ENCODE measurements at places on chromosomes 2 and 18. TPM values are rescaled to one million over a fixed set of nuclear protein-coding genes. Genes with fewer than 3 reads are reported as not detected.

GRCh38 chr2:172448544-172449267 is 21.3 kb downstream of the ITGA6 start:
- DNase-seq: no peak

DNA sequence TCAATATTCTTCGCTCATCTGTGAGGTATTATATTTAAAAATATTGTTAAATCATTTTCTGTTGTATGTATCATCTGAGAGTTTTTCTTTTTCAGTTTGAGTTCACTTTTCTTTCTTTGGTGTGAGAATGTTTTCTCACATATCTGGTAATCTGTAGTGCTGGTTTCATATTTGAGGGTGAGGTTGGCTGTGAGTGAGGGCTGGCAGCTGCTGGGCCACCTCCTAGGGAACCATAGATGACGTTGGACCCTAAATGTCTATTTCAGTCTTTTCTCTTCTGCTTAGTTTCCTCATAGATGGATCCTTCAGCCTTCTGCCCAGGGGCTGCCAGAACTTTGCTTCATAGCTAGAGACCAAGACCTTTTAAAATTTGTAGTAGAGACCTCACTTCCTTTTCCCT is 33.5 kb downstream of the MGAT5 start:
- DNase-seq: no peak

Gene ATP6V1B1
- not detected for total RNA-seq

GRCh38 chr2:66813976-66814375 is 379.1 kb downstream of the MEIS1 start:
- DNase-seq: no peak

Gene NEB
- total RNA-seq: 3.0 TPM

GRCh38 chr18:59717291-59717690 is 20.1 kb upstream of the CCBE1 start:
- DNase-seq: no peak

GRCh38 chr18:26046419-26047077 is 43.9 kb downstream of the SS18 start:
- DNase-seq: no peak

DNA sequence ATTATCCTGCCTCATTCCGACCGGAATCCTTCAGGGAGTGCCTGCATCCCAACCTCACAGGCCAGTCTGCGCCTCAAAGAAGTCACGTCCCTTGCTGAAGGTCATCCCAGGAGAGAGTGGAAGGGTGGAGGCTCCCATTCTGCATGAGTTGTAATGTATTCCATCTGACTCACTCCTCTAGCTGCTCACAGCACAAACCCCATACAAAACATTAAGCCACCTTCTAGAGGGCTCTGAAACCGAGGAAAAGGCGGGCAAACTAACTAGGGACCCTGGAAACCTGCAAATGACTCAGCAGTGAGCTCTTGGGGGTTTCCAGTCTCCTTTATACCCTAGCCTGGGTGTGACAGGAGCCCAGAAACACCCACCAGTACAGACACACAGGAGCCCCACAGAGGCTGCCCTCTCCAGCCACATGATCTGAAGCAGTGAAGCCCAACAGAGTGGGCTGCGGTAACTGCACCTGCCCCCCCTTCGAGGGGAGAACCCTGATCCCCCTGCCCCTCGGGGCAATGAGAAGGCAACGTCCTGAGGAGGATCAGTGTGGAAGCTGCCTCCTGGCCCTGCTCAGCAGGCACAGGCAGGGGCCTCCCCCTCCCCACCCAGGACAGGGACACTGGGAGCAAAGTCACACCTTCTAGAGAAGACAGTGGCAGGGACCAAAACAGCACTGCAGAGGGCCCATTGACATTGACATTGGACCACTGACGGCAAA is 69.3 kb upstream of the SNTG2 start:
- no peak for DNase-seq

Gene PRR30
- total RNA-seq: not detected

Gene FBXO36
- 1.2 TPM for total RNA-seq

DNA sequence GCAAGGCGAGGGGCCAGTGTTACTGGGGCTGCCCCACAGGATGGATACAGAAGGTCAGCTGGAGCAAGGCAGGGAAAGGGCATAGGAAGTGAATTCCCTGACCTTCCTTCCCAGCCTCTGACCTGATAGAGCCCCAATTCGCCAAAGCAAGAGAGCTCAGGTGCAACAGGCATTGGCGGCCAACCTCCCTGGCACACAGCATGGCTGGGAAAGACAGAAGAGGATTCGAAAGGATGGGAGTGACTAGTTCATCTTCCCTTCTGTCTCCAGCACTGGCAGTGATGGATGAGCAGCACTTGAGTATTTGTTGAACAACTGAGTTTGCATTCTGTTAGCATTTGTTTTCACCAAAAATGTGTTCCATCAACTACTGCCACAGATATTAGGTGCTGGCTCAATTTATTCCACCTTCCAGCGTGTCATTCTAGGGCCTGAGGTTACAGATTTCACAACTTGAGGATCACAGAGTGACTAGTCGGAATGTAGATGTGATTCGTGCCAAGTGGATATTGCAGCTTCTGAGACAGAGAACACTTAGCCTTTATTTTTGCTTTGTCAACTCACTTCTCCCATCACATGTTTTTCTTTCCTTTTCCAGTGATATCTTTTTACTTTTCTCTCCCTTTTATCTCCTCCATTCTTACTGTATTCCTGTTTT is 6.2 kb downstream of the COPS8 start:
- no peak for DNase-seq

DNA sequence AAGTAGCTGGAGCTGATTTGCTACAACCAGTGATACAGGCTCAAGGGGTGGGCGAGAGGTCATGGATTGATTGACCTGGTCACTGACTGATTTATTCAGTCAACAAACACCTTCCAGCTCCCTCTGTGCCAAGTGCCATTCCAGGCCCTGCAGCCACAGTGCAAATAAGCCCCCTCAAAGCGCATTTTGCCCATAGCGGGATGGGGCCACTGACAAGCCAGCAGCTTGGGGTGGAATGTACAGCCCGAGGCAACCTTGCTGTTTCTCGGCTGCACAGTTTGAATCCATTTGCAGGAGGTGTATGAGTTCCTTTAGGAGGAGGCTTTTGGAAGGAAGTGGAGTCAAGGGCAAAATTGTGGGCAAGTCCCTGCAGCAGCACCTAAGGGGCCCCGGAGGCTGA is 235.2 kb downstream of the TPGS2 start:
- no peak for DNase-seq

DNA sequence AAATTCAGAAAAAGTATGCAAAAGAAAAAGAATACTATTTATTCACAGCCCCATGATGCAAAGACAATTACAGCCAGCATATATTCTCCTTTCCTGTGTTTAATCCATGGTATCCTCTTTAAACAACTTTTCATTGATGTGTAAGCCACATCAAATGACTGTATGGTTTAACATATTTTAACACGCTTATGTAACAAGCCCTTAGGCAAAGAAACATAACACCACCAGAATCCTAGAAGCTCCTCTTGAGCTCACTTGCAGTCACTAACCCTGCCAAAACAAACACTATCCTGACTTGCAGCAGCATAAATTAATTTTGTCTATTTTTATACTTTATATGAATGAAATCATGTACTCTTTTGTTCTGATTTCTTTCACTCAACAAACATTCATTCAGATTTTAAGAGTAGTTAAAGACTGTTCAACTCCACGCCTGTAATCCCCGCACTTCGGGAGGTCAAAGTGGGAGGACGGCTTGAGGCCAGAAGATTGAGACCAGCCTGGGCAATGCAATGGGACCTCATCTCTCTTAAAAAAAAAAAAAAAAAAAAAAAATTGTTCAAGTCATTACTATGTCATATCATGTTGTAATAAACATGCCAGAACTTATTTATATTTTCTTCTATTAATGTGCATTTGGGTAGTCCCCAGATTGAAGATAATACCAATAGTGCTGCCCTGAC is 226.3 kb downstream of the NBAS start:
- DNase-seq: no peak

DNA sequence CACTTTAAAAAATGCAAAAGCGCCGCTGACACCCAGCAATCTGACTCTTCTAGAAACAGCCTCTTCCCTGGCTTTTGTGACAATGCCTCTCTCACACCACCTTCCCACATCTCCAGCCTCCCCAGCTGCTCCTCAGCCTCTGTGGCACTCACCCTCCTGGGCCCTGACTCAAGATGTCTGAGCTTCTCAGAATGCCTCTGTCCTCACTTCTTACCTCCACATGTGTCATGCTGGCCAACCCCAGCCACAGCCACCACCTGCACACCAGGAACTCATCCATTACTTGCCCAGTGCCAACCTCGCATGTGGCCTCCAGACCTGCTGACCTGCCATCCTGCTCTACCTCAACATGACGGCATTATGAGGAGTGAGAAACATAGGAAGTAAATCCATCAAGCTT is 249.8 kb upstream of the RAB6C start:
- DNase-seq: no peak

- no peak for DNase-seq
Observed at GRCh38 chr2:128769457-128770142, 450.9 kb upstream of the HS6ST1 start.

Gene ACTG2
- total RNA-seq: 1.6 TPM

Gene AFF3
- total RNA-seq: 4.7 TPM

- no peak for DNase-seq
Observed at GRCh38 chr2:218041302-218042168, 27.5 kb upstream of the RUFY4 start.
